NCI-H524 (cell line): ENCODE measurements at places on chromosomes 4 and X.
A peak's percentile ranks its signal among the peaks of the same experiment; 100 is the strongest.

DNA sequence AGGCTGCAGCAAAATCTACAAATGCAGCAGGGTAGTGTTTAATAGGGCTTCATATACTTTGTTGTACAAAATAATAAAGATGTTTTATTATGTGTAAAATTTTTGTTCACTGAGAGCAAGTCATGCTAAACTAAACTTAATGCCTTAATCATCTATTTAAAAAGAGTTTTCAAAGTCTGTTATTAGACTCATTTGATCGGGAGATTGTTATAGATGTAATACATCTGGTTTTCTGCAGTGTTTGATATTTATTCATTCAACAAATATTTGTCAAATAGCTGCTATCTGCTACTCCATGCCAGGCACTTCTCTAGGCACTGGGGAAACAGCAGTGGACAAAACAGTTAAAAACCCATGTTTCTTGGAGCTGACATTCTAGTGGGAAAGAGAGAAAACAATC is 233.6 kb downstream of the FMR1NB start:
- DNase-seq, result no peak

DNA sequence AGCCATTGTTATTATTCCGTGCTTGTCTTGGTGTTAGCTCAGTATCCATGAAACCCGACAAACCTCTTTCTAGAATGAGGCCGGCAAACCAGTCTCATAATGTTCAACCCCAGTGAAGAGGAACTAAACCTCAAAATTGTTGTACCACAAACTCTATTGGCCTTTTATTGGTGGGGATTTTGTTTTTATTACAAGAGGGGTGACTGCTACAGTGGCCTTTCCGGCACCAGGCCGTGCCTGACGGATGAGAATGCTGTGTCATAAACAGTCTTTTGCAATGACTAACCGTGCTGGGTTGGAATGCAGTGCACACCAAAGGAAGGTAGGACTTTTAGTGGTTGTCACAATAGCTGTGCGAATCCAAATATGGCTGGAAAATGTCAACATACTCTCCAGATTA is 60.8 kb downstream of the SHROOM2 start:
- DNase-seq, result no peak

GRCh38 chrX:103101299-103102042 is 8.5 kb upstream of the NXF3 start:
- peak; percentile 15 for DNase-seq

DNA sequence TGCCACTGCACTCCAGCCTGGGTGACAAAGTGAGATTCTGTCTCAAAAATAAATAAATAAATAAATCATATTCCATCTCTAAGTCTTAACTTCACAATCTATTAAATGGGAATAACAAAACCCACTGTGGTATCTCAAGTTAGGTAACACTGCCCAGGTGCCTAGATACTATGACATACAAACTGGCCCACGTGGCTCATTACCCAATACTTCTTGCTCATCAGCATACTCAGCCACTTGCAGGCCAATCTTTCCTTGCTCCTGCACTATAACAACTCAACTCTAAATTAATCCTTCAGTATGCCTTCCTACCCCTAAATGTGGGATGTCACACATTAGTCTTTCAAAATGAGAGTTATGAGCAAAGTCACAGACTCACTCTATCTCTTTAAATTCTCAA is 230.1 kb downstream of the OPHN1 start:
- DNase-seq, result no peak

GRCh38 chrX:52870046-52870445 is 2.2 kb upstream of the XAGE3 start:
- no peak for DNase-seq

DNA sequence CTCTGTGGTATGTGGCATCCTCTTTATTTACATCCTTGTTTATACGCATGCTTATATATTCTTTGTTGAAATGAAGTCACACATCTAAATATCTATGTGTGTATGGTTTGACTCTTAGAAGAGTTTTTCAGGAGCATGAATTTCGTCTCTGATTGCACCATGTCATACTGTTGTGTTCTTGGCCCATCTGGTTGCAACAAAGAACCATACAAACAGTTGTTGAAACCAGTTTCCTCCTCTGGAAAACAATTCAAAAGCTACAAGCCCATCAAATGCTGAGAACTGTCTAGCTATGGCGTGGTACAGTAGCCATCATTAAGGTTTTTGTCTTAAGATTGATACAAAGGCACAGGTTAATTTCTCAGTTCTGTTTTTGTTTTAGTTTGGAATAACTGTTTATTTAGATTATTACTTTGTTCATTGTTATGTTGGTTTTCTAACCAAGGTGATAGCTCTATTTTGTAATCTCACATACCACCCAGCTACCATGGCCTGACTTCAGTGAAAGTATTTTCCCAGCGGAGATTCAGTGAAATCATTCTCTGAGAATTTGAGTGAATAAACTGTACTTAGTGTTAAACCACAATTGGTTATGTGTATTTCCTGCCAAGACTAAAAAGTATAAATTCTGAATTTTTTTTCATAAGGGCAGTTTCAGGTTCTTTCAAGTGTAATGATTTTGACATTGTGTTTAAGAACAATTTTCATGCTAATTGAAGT is 91.0 kb downstream of the ARHGAP24 start:
- DNase-seq, result no peak

DNA sequence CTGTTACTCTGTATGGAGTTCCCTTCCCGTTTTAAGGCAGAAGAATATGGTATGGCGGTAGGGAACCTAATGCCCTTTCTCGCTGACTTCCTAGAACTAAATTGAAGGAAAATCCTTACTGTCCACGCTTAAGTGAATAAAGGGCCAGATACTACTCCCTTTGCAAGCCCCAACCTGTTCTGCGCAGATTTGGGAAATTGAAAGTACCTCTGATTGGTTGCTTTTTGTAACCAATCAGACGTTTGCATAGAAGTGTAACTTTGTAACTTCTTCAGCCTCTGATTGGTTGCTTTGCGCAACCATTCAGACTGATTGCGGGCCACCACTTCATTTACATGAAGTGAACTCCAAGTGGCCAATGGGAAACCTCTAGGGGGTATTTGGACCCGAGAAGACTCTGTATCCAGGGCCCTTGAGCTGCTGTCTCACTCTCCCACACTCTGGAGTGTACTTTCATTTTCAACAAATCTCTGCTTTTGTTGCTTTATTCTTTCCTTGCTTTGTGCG is 1.2 kb upstream of the TMEM33 start:
- DNase-seq, result no peak

DNA sequence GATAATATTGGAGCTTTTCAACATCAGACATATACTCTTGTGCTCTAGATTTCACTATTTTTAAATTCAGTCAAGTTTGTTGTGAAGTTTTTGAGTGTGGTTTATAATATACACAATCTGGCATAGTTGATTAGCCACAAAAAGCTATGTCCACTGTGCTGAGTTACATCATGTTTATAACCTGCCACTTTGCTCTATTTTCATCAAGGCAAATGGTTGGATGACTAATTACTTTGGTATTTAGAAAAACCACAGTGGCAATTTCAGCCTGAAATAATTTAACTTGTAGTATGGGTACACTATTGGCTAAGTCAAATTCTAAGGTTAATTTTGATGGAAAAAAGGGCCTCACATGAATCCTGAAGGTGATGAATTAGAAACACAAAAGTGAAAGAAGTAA is 262.6 kb downstream of the C4orf33 start:
- DNase-seq, result no peak

DNA sequence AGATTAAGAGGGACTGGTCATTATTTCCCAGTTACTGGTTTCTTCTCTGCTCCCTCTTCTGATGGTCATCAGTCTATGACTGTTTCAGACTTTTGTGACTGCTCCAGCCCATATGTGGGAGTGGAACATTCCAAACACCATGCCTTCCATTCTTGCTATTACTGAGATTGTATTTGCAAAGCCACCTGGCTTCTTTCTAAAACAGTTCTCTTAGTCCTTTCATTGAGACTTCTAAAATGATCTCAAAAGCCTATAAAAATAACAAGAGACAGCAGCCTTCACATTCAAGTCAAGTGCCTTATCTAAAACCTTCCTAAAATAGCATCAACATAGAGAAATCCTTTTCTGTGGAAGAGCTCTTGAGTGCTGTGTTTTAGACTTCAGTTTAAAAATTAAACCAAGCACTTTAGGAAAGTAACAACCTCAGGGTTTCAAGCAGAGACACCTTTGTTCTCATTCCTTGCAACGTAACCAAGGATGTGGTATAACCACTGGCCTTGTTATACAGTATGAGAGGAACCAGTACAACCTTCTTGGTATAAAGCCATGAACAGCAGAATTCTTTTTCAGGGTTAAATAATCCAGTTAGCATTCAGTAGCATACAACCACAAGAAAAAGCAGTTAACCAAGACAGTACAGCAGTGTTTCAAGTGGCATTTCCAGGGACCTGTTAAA is 97.1 kb downstream of the NFKB1 start:
- no peak for DNase-seq
